ENCODE measurements at places on chromosomes 1 and 21.
A peak's percentile ranks its signal among the peaks of the same experiment; 100 is the strongest.

GRCh38 chr1:26689504-26689903 lies 6.3 kb upstream of the ARID1A start:
- no peak for DNase-seq

GRCh38 chr1:208029381-208030287 lies 118.7 kb upstream of the CD34 start:
- peak; percentile 75 for DNase-seq

- no peak for DNase-seq
Measured at GRCh38 chr1:47783638-47784496, 213.3 kb downstream of the TRABD2B start.

DNA sequence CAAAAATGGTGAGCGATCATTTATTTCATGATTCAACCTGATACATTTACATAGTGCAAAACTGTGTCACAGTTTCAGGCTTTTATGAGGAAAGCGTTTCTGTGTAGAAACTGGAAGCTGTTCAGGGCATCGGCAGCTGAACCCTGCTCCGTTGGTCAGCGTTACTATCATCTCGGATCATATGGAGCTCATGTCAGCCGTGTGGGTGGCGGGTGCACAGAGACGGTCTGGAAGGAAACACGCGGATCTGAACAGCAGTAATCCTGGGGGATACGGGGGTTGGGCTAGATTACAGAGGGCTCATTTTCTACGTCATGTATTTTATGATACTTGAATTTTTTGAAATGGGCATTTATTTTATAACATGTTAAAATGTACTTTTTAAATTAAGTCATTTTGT lies 15.1 kb downstream of the C1orf174 start:
- DNase-seq, result no peak

DNA sequence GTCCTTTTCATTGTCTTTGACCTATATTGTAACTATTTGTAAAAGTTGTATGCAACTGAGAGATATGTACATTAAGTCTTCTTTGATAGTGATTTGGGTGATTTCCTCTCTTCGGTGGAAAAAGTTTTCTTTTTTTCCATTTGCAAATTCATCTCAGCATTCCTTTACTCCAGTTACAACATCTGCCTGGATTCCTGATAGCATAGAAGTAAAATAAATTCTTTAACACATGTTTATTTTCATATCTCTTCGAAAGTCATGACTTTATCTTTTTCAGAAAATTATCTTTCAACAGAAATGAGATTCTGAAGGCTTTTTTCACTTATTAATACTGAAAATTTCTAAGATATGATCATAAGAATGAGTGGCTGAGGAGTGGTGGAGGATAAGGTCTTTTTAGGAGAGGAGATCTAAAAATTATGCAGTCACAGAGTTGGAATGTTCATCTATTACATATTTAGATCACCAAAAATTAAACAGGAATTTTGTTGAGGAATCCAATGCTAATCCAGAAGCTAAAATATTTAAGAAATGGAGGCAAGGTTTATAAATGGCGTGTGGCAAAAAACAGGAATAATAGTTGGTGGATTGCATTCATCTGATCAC lies 400.5 kb downstream of the KCNT2 start:
- no peak for DNase-seq

GRCh38 chr1:42420121-42420520 lies 35.7 kb downstream of the ZMYND12 start:
- no peak for DNase-seq

GRCh38 chr1:12436817-12437599 lies 181.0 kb downstream of the DHRS3 start:
- DNase-seq, result peak; percentile 80

DNA sequence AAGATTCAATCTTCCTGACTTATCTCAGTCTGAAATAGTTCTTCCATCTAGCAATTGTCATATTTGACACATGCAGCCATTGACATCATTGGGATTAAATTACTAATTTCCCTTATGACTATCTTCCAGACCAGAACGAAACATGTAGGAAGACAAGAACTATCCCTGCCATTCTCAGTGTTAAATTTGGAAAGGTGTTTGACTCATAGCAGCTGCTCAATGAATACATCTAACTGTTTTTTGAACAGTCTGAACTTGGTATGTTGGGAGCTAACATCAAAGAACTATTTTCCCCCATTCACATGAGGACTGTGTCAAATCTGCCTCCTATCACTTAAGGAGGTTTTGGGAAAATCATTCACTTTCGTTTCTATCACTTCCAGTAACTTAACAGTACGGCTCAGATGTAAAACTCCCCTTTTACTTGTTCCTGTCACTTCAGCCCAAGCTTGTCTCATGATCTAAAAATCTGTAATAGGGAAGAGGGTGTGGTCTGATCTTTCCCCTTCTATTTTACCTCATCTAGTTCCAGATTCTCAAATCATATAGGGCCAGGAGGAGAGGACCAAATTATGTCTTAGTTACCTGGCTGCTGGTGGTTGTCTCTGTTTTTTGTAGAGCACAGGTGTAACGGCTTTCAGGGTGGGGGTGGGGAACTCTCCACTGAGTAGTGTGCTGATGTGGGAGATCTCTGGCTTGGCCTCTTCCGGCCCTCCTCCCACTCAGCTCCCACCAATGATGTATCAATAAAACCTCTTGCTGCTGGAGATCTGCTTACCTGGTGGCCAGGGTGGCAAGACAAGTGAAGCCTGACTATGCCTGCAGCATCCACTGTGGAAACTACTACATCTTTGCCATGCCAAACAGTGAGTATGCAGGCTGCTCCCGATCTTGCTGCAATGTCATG lies 26.2 kb upstream of the SLAMF1 start:
- no peak for DNase-seq

- DNase-seq, result no peak
Measured at GRCh38 chr1:78080767-78081166, 35.0 kb downstream of the GIPC2 start.

GRCh38 chr1:94878329-94878728 lies 48.6 kb downstream of the CNN3 start:
- DNase-seq, result no peak

GRCh38 chr1:221727146-221728036 lies 14.5 kb downstream of the DUSP10 start:
- no peak for DNase-seq

- DNase-seq, result no peak
Measured at GRCh38 chr1:84347271-84347931, 45.9 kb downstream of the SAMD13 start.

- peak; percentile 74 for DNase-seq
Measured at GRCh38 chr1:218473522-218473921, 128.4 kb downstream of the TGFB2 start.

DNA sequence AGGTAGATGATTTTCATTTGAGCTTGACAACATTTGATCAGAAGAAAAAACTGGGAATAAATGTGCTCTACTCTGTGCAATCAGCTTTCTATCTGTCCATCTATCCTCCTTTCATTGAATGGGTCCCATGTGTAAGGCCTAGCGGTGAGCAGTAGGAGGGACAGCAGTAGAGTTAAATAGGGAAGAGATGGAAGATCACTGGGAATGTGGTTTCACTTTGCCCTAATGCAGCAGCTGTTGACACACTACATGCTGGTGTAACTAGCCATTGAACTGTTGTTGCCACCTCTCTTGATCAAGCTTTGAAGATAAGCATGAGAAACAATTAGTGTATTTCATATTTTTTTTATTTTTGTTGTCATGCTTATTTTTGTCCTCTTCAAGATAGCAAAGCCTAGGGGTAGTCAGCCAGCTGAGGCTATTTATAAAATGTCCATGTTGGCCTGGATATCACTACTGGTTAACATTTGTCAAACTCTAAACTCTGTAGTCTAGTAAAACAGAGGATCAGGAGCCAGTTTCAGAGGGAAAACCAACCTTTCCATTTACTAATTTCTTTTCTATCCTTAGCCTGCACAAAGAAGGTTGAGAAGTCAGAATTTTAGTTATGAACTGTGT lies 41.9 kb downstream of the CACNA1E start:
- no peak for DNase-seq

DNA sequence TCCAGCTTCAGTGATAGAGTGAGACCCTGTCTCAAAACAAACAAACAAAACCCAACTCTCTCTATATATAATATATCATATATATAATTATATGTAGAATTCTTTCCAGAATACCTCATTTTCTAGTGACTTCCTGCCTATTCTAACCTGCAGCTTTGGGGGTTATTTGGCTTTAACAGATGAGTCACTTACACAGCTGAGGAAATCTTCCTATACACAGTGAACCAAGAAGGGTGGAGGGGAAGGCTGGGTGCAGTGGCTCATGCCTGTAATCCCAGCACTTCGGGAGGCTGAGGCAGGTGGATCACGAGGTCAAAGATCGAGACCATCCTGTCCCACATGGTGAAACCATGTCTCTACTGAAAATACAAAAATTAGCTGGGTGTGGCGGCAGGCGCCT lies 9.2 kb downstream of the RAB29 start:
- DNase-seq, result peak; percentile 46

DNA sequence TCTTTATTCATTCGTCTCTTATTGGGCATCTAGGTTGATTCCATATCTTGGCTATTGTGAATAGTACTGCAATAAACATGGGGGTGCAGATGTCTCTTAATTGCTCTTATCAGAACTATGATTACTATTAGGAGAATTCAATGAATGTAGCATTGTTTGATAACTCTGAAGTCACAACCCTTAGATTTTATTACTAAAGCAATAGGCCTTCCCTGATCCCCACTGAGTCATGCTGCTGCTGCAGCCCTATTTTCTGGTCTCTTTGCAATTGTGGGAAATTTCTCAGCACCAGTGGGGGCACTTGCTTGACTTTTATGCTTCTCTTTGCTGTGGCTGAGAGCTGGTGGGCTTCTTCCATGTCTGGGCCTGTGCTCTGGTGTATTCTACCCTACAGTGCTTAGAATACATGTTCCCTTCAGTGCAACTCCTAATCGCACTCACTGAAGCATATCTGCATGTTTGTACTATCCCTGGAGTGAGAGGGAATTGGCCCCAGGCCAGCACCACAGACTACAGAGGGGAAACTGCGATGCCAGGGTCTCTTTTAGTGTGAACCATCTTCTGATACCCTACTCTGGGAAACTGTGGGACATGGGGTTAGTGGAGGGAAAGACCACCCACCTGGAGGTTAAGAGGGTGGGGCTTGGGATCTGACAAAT lies 52.2 kb upstream of the ROR1 start:
- peak; percentile 16 for DNase-seq

- DNase-seq, result no peak
Measured at GRCh38 chr1:47374501-47374900, 40.9 kb downstream of the CMPK1 start.

- peak; percentile 12 for DNase-seq
Measured at GRCh38 chr1:153679337-153680119, 1.0 kb downstream of the NPR1 start.

DNA sequence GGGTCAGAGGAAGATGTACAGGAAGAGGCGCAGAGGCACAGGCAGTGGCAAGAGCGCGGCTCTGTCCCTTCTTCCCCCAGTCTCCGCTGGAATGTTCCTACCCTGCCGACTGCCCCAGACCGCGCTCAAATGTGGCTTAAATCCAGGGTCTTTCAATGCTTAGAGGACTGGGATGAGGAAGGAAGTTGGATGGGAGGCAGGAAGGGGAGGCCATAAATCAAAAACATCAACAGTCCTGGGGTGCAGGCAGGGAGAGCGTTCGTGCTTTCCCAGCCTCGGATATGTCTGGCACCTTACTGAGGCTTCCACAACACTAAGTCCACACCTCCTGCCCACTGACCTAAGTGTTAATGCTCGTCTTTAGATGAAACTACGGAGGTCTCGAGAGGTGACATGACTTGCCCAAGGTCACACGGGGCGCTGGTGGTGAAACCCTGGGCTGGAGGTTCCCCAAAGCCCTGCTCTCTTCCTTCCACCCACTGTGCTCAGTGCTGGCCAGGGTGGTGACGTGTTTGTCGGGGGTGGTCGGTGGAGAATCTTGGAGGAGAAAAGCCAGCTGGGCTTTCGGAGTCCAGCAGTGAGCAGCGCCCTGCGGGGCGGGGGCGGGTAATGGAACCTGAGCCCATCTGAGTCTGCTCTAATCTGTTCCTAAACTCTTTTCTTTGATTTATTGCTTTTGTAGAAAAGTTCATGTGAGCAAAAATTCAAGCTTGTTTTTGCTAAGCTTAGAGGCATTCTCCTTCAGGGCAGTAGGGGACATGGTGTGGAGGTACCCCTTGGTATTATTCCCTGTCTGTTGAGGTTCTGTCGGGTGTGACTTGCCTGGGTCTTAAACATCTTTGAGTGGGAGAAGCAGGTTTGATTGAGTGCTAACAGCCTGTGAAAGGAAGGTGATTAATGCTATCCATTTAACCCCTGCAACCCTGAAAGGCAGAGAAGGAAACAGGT lies 708 bp downstream of the CDA start:
- DNase-seq, result peak; percentile 45

DNA sequence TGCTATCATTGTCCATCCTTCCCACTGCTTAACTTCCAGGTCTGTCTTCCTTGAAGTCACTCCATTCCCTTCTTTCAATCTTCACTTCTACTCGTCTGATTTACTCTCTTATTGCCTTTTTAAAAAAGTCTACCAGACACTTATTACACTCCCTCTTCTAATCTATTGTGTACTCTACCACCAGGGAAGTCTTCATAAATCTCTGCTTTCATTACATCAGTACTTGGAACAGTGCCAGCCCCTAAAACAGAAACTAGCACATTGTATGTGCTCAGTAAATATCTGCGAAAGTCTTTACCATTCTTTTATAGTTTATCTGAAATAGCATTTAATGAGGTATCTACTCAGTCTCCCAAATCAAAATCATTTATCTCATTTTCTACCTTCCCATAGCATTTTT lies 236.4 kb downstream of the USH2A start:
- peak; percentile 9 for DNase-seq

GRCh38 chr1:15669074-15669473 lies 15.0 kb upstream of the PLEKHM2 start:
- DNase-seq, result no peak

- no peak for DNase-seq
Measured at GRCh38 chr21:45164124-45164511, 89.7 kb downstream of the ADARB1 start.

GRCh38 chr1:212328248-212328647 lies 43.0 kb downstream of the PPP2R5A start:
- peak; percentile 4 for DNase-seq

- peak; percentile 47 for DNase-seq
Measured at GRCh38 chr1:27428316-27429028, 36.0 kb downstream of the GPR3 start.

GRCh38 chr21:31781737-31782136 lies 49.8 kb upstream of the SCAF4 start:
- peak; percentile 48 for DNase-seq

DNA sequence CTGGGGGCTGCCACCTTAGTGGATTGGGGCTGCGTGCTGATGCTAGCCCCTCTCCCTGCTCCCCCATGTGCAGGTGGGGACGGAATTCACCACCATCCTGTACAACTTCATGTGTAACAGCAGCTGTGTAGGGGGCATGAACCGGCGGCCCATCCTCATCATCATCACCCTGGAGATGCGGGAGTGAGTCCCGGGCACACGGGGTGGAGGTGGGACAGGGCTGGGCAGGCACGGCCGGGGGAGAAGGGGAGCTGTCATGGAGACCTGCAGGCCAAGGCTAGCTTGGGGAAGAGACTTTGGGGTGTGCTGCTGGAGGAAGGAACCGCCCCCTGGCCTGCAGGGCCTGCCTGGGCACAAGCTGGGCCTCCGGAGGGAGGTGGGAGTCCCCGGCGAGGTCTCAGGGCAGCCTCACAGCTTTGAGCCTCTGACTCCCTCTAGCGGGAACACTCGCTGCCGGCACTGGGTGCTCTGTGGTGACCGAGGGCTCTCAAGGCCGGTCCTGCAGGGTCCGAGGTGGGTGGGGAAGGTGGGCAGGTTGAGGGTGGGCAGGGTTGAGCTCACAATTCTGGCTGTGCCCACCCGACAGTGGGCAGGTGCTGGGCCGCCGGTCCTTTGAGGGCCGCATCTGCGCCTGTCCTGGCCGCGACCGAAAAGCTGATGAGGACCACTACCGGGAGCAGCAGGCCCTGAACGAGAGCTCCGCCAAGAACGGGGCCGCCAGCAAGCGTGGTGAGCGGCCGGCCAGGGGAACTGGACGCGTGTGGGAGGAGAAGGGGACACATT lies 25.0 kb upstream of the CCDC27 start:
- DNase-seq, result peak; percentile 29

All from cardiac fibroblast (primary cell).